ENCODE measurements at places on chromosomes 13 and 19. TPM values are rescaled to one million over a fixed set of nuclear protein-coding genes. Genes with fewer than 3 reads are reported as not detected.

Gene IGFL3
- polyA plus RNA-seq: not detected

Gene ZNF667
- 3.5 TPM for polyA plus RNA-seq

- no peak for DNase-seq
These were observed 583.0 kb upstream of the SPRY2 start for GRCh38 chr13:80923907-80924306.

DNA sequence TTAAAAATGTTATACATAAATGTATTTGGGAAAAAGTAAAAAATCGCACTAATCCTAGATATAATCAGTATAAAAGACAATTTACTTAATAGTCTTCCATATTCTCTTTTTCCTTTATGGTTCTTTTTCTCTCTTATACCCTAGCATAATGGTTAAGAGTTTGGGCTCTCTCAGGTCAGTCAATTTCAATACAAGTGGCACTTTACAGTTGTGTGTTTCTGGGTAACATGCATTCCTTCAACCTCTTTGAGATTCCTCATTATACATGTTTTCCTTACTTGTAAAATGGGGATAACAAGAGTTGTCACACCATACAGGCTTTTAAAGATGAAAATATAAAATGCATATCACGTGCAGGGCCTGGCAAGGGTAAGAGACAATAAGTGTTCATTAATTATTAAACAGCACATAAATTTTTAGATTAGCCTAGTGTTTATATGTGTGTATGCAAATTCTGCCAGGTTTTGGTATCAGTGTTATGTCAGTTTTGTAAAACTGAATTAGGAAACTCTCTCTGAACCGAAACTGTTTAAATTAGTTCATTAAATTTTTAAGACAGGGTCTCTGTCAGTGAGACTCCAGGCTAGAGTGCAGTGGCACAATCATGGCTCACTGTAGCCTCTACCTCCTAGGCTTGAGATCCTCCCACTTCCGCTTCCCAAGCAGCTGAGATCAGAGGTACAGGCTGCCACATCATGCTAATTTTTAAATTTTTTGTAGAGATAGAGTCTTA, 49.8 kb downstream of the ELF1 start:
- no peak for DNase-seq

GRCh38 chr13:27497563-27498230, 47.3 kb upstream of the MTIF3 start:
- no peak for DNase-seq

Gene KLK8
- polyA plus RNA-seq: not detected

DNA sequence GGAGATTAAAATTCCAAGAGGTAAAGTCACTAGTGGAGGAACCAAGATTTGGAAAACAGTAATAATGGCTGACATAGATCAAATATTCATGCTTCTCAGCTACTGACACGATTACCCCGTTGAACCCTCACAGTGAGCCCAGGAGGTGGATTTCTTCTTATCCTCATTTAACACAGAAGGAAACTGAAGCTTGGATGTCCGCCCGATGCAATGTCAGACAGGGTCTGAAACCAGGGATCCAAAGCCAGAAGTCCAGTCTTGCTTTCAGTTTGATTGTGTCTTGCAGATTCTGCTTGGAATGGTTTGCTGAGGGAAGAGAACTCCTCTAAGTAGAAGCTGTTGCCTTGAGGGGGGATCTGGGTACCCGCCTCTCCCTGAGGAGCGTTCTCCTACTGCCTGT, 404.7 kb downstream of the KCNRG start:
- no peak for DNase-seq

- no peak for DNase-seq
These were observed 2.5 kb downstream of the CAMSAP3 start for GRCh38 chr19:7598180-7598579.

DNA sequence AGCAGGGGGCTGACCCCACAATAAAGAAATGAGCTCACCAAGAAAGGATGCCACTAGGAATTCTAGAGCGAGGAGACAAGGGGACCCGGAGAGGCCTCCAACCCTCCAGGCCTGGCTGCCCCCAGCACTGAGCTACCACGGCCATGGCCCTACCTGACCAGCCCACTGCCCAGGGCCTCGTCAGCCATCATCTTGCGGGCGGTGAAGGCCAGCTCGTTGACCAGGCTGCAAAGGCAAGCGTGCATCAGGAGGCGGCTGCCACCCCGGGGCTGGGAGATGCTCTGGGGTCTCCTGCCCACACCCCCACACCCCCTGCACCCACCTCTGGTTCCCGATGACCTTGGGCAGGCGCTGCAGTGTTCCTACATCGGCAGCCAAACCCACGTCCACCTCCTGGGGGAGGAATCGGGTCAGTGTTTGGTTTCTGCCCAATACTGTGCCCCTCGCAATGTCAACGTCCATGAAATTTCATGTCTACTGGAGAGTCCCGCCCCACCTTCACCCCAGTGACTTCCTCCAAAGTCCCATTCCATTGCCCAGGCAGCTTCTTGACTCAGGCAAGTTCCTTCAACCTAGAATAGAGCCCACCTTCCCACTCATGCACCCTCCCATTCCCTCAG, 3.5 kb upstream of the LGALS4 start:
- no peak for DNase-seq

Gene CILP2
- polyA plus RNA-seq: 0.32 TPM

Gene PRRG2
- polyA plus RNA-seq: 3.6 TPM

GRCh38 chr13:33087790-33088189, 71.6 kb downstream of the KL start:
- DNase-seq: no peak

DNA sequence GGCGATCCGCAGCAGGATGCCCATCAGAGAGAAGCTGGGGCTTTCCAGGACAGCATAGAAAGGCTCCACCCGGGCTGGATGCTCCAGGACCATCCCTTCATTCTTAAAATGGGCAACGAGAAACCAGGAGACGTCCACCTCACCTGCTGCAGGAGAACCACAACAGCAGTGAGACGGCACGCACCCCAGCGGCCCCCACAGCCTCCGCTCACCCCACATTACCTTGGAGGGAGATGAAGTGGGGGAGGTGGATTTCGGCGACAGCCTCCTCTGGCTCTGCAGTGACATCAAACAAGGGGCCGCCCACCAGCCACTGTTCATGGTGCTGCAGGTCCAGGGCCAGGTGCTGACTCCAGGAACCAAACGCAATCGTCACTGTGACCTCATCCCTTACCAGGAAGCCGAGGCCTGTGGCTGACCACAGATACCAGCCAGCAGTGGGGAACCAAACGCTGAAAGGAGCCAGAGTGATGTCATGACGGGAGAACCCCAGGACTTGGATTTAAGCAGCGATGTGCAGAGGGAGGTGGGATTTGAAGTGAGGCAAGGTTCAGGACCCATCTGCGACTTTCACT, 25.1 kb downstream of the CARD8 start:
- DNase-seq: no peak

Gene OLFM4
- 0.27 TPM for polyA plus RNA-seq

GRCh38 chr19:39211731-39212374, 7.8 kb upstream of the SYCN start:
- no peak for DNase-seq

Gene FUT3
- 0.29 TPM for polyA plus RNA-seq

Gene FGF9
- 1.9 TPM for polyA plus RNA-seq

Gene IL11
- 0.53 TPM for polyA plus RNA-seq
